ENCODE measurements at places on chromosomes 12 and 14. TPM values are rescaled to one million over a fixed set of nuclear protein-coding genes. Genes with fewer than 3 reads are reported as not detected.

The PCED1B gene
- 14.2 TPM for total RNA-seq

- H3K27ac ChIP-seq = no peak overlapping the region
- H3K36me3 ChIP-seq = no peaks in the 10 kb centered on the region
- H3K4me3 ChIP-seq = no peak overlapping the region
- no peaks in the 10 kb centered on the region for H3K27me3 ChIP-seq
Observed at GRCh38 chr14:90228478-90228877, 27.9 kb upstream of the PSMC1 start.

- peak within 1 kb of the TSS; percentile 99 for H3K27ac ChIP-seq
- peak within 1 kb of the TSS; percentile 36 for H3K4me3 ChIP-seq
- peak; percentile 91 for DNase-seq
- H3K27me3 ChIP-seq = no peaks in the 10 kb centered on the region
- H3K36me3 ChIP-seq = no peaks in the 10 kb centered on the region
- peaks cover 57% of the 10 kb centered on the region for H3K4me1 ChIP-seq
Observed at GRCh38 chr14:64503434-64504309, at the start of gene ZBTB25. Gene ZBTB25 (minus strand): TSS chr14:64503838. CDS start chr14:64490533, 13,305 bp downstream.

- no peak overlapping the region for H3K27ac ChIP-seq
- DNase-seq = no peak
- H3K4me3 ChIP-seq = no peak overlapping the region
- no peaks in the 10 kb centered on the region for H3K27me3 ChIP-seq
- peaks cover under 1% of the 10 kb centered on the region for H3K4me1 ChIP-seq
- H3K36me3 ChIP-seq = no peaks in the 10 kb centered on the region
Observed at GRCh38 chr12:117159674-117160073, 30.6 kb downstream of the FBXO21 start.

- no peaks in the 10 kb centered on the region for H3K36me3 ChIP-seq
- no peak overlapping the region for H3K4me3 ChIP-seq
- H3K27ac ChIP-seq = no peak overlapping the region
- peaks cover 18% of the 10 kb centered on the region for H3K4me1 ChIP-seq
Observed at GRCh38 chr12:51868821-51869495, 18.9 kb upstream of the ANKRD33 start.

- H3K4me1 ChIP-seq = no peaks in the 10 kb centered on the region
- no peaks in the 10 kb centered on the region for H3K27me3 ChIP-seq
- no peaks in the 10 kb centered on the region for H3K36me3 ChIP-seq
- H3K27ac ChIP-seq = no peak overlapping the region
- no peak overlapping the region for H3K4me3 ChIP-seq
- DNase-seq = no peak
Observed at GRCh38 chr12:79524507-79525148, 166.1 kb downstream of the PAWR start.

DNA sequence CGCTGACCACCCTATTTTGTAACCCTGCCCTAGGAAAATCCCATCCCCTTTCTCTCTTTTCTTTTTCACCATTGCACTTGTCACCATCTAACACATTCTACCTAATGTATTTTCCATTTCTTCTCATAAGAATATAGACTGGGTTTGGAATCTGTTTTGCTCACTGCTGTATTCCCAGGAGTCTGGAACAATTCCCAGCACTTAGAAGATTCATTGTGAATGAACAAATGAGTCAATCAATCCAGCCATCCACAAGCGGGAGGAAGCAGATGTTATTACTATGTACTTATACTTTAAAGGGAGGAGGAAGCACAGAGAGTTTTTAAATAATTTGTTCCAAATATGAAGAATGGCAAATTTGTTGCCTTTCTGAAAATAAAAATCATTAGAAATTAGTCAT, 142.1 kb downstream of the KIF21A start:
- no peaks in the 10 kb centered on the region for H3K4me1 ChIP-seq
- no peaks in the 10 kb centered on the region for H3K27me3 ChIP-seq
- DNase-seq = no peak

Data from body of pancreas (tissue), 4 donors.